ENCODE measurements at places on chromosomes 16 and 17. TPM values are rescaled to one million over a fixed set of nuclear protein-coding genes. Genes with fewer than 3 reads are reported as not detected.

- DNase-seq, result no peak
Observed at GRCh38 chr16:11333010-11333409, 12.2 kb upstream of the RMI2 start.

GRCh38 chr17:71302721-71303549 lies 817.9 kb upstream of the SOX9 start:
- DNase-seq, result no peak

- no peak for DNase-seq
Observed at GRCh38 chr17:32596206-32596605, 109.4 kb downstream of the CDK5R1 start.

DNA sequence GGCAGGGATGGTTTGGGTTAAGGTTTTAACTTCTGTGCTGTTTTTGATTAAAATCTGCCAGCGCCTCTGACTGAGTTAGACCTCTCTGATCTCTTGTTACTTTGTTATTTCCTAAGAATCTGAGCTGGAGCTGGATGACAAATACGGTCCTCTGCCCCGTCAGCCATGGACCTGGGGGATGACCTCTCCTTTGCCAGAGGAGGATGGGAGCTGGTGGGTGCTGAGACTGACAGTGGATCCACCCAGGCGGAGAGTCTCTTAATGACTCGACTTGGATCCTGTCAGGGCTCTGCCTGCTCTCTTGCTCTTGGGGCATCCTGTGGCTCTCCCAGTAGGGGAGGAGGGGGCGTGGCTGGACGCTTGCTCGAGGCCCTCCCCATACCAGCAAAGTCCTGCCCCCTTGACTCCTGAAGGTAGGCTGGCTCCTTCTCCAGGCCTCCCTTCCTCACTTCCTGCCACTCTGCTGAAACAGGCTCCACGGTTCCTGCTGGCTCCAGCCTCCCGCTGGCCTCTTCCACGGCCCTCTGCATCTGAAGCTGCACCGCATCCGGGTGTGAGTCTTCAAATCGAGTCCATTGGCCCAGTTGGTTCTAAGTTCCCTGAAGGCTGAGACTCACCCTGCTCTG lies 24.8 kb upstream of the MAP3K14 start:
- peak; percentile 50 for DNase-seq

DNA sequence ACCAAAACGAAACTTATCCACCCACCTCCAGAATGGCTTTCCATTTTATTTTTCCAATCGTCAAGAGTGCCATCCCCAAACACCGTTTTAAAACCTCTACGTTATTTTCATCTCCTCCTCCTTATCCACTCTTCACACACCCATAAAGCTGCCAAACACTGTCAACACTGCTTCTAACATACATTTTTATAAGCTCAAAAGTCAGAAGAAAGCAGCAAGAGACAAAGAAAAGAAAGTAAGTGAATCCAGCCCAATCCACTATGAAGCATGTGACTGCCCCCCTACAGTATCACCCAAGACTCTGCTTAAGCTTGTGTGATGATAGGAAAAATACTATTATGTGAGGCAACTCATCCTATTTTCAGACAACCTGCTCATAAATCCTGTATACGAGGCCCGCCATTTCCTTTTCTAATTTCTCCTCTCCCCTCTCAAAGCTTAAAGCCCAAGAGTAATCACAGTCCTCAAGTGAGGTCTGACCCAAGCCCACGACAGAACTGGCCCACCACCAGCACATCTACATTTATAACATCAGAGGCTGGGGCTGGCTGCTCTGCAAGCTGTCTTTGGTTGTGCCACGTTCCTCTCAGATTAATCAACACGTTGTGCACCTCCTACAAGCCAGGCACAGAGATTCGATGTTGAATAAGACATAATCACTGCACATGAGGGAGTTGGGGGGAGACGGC lies 16.3 kb downstream of the USP31 start:
- DNase-seq, result no peak

CNGB1 gene
- total RNA-seq, result 1.1 TPM

DNA sequence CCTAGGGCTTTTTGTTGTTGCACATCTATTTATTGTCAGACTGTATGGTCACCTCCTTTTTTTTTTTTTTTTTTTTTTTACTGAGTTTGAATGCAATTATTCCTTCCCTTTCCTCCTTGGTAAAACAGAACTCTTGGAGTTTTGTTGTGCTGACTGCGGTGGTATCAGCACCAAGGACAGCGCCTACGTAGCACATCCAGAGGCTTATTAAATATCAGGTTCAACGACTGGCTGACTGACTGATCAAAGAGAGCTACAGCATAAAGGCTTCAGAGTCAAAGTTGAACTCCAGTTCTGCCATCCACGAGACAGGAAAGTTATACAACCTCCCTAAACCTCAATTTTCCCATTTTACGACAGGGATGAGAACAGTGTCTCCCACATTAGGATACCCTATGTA lies 86.1 kb upstream of the RBFOX1 start:
- DNase-seq, result no peak

DNA sequence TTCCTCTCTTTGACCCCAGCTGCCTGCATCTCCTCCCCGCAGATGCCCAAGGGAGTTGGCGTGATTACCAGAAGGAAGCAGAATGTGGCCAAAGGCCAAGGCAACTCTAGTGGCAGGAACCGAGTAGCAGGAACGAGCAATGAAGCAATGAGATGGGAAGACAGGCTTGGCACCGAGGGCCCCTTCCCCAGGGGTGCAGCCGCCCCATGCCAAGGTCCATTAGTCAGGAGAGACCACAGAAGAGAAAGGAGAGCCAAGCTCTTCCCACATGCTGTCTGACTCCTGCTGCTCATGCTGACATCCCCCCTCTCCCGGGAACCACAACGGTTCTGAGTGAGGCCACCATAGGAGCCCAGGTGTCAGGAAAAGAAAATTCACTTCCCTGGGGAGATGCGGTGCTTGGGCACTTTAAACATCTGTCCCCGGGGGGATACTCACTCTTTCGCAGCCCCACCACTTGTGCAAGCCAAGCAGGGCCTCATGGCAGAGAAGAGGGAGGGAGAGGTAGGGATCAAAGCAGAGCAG lies 67.4 kb downstream of the MYO18A start:
- DNase-seq, result no peak

- no peak for DNase-seq
Observed at GRCh38 chr17:80104321-80104955, 3.1 kb downstream of the GAA start.

- no peak for DNase-seq
Observed at GRCh38 chr16:24589997-24590396, 50.6 kb downstream of the RBBP6 start.

DNA sequence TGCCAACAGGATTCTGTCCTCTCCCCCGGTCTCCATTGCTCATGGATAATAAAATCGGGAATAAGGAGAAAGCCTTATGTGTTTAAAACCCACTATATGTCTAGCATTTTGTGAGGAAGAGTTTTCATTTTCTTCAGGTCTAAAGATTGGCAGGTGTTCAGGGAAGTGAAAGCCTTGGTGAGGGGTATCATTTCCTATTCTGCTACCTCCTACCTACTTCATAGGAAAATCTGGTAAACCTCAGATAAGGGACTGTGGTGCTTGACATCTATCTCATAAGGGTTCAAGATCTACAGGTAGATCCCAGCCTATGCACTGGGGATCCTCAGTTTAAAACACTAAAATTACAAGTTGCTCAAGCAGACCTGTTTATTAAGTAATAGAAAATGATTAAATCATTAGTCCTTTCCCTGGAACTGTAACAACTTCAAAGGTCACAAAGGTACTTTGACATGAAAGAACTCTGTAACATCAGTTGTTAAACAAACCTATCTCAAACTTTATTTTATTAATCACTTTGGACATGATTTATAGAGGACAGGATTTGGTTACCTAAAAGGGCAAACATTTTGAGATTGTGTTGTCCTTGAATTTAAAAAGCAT lies 6.5 kb downstream of the MOSMO start:
- no peak for DNase-seq

GRCh38 chr17:14582996-14583395 lies 282.1 kb downstream of the HS3ST3B1 start:
- no peak for DNase-seq

RNF112 gene
- 1.8 TPM for total RNA-seq

ZACN gene
- total RNA-seq, result not detected

GRCh38 chr17:15381707-15382106 lies 40.3 kb upstream of the TEKT3 start:
- DNase-seq, result no peak

GRCh38 chr16:24978370-24978914 lies 36.7 kb downstream of the ARHGAP17 start:
- peak; percentile 37 for DNase-seq

GRCh38 chr17:1727258-1727789 lies 2.8 kb downstream of the WDR81 start:
- DNase-seq, result no peak

DNA sequence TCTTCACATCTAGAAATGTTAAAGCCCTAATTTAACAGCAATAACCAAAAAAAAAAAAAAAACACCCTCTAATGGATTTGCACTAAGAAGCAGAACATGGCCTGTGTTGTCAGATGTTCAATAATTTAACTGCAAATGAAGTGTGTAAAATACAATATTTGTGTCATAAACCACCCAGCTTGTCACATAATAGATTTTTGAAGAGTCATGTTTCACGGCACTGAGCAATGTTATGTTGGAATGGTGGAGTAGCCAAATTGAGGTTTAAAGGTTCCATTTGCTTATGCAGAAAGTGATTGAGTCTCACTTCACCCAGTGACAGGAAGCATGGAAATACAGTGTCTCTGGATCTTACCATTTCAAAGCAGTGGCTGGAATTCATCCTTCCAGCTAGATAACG lies 173.2 kb upstream of the XYLT1 start:
- no peak for DNase-seq

DNA sequence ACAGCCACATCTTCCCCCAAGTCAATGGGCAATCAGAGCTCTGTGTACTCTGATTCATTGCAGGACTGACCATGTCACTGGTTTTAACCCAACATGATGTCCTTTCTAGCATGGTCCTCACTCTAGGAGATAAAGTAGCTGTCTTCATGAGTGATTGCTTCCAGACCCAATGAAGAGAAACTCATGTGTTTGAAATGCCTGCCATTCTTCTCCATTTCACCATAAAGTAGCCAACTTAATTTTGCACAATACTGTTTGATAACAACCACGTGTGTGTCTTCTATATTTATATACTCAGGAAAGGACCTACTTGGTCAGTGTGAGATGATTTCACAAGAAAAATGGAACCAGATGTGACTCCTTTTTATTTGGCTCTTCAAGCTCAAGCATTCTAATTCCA lies 172.5 kb downstream of the AXIN2 start:
- no peak for DNase-seq

C16orf74 gene
- total RNA-seq, result not detected

MRPL10 gene
- 33.2 TPM for total RNA-seq

GRCh38 chr17:45841186-45841585 lies 3.5 kb upstream of the SPPL2C start:
- DNase-seq, result no peak

RRAD gene
- 3.4 TPM for total RNA-seq

DNA sequence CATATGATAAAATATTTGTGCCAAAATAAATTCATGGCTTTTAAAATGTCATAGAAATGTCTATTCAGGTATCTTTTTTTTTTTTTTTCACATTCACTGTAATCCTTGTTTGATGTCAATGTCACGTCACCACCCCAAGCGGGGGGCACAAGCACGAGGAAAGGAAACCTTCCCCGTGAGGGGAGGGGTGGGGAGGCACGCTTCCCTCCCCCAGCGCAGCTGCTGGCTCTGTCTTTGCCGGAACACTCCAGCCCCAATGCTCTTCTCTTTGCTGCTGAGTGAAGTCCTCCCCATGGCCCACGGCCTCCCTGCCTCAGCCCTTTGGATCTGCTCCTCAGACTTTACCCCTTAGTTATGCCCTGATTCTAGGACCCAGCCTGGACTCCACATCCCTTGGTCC lies 1.5 kb downstream of the SLC35G3 start:
- no peak for DNase-seq

DNA sequence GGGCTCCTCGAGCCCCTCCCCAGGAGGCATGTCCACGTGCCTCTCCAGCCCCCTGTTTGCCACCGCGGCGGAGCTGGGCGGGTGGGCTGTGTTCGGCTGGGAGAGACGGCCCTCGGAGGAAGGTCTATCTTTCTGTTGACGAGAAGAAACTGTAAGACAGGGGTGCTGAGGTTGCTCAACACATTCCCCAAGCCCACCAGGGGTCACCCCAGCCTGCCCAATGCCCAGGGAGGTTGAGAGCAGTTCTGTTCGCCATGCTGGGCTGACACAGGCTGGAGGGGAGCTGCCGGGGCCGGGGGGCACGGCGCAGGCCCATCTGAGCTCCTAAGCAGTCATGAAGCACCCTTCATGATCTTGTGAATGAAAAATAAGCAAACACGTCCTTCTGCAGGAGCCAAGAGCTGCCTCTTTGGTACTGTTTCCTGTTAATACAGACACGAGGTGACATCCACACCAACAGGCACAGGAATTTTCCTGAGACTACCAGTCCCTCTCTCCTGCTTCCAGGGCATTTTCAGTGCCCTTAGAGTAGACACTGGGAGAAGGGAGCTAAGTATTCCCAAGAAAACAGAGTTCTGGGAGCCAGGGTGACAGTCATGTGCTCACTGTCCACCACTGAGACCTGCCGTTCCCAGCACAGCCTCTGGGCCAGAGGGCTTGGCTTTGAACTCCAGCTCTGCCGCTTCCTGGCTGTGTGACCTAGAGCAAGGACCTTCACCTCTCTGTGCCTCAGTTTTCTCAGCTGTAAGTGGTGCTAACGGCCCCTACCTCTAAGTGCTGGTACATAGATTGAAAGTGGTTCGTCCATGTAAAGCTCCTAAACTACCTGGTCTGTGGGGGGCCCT lies 9.2 kb downstream of the UBALD2 start:
- DNase-seq, result no peak

- peak; percentile 88 for DNase-seq
Observed at GRCh38 chr16:67546761-67547422, 15.4 kb upstream of the CTCF start.

PYDC1 gene
- total RNA-seq, result not detected
